ENCODE measurements at places on chromosomes 12 and 14.

- no peak for DNase-seq
Measured at GRCh38 chr14:54555651-54556050, 11.3 kb upstream of the SAMD4A start.

DNA sequence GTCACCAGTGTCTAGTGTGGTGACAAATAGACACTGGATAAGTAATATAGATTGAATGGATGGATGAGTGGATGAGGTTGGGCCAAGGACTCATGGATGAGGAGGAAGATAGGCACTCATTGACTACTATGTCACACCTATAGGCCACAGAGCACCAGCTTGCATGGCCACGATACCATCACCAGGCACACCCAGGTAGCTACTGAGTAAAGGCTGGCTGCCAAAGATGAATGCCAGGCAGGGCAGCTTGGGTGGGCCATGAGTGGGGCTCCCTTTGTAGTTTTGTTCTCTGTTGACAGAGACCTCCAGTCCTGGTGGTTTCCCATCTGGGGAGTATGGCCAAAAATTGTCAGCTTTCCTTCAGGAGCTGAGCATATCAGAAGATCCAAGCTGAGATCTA is 11.2 kb upstream of the KRT83 start:
- no peak for DNase-seq

GRCh38 chr12:125890971-125891370 is 825.7 kb downstream of the AACS start:
- DNase-seq: no peak

DNA sequence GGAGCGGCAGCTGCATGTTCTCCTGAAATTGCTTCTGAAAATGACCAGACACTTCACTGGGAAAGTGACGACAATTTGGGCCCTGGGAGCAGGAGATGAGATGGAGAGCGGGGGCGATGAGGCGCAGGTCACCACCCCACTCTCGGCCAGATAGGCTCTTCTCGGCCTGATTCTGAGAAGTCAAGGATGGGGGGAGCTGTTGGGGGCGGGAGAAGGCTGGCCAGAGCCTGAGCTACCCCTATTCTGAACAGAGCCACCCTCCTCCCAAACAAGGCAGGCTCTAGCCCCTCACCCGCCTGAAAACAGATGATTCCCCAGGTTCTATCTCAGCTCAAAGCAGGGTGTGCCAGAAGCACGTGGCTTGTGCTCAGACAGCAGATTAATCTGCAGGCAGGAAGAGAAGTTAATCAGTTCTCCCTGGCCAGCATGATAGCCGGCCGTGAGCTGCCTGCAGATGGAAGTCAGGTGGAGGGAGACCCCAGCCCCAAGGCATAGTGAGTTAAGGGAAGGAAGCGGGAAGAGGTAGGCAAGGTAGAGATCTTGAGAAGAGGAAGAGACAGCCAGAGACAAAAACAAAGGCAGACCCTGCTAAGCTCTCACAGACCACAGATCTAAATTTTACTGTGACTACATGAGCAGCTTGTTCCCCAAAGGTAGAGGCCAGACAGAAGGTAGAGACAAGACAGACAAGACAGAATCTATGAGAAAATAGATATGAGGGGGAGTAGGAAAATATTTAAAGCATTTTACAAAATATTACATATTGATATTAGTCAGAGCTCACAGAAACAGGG is 10.9 kb upstream of the TAC3 start:
- DNase-seq: no peak

DNA sequence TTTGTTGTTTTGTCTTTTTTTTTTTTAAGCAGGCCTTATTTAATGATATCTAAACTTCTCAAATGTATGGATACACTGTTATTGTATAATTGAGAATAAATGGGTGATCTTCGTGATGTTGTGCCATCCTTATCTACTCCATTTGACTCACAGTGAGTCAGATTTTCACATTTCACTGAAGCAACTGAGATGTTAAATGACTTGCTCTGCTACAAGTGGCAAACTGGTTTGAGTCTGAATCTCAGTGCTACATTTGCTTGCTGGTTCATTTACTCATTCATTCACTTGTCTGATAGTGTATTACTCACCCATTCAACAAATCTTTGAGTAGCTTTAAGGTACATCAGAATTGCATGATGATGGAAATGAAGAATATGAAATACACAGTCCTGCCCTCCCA is 2.6 kb downstream of the KIAA0586 start:
- no peak for DNase-seq

DNA sequence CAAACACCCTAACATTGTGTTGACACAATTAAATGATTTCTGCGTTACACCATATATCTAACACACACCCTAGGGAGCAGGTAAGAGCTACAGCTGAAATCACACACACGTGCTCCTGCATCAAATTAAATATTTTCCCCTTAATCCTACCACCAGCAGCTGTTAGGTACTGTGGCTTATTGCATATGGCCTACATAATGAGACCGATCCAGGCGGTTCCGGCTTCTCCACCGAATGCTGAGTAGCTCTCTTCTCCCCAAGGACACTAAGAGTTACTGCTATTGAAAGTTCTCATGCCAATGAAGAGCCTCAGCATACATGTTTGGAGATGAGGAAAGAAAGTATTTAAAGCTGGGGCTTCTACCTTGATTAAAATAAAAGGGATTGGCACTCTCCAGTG is 472.2 kb upstream of the STXBP6 start:
- no peak for DNase-seq
